Vagina (tissue), 2 donors: ENCODE measurements at places on chromosomes 12 and 14.
A peak's percentile ranks its signal among the peaks of the same experiment; 100 is the strongest.

DNA sequence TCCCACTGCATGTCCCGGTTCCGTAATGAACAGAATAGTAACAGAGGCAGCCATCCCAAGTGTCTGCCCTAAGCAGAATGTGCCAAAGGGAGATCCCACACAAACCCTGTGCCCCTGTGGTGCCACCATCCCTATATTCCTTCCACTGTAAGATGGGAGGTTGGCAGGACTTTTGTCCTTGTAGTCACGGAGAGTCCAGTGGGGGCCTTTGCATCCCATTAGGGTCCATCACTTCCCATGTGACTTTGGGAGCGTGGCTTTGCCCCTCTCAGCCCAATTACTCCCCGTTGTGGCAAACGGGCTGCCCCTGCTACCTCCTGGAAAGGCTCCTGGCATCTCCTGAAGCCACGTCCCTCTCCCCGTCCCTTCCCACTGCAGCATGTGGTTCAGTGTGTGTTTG is 189.5 kb upstream of the FKBP4 start:
- DNase-seq = no peak

DNA sequence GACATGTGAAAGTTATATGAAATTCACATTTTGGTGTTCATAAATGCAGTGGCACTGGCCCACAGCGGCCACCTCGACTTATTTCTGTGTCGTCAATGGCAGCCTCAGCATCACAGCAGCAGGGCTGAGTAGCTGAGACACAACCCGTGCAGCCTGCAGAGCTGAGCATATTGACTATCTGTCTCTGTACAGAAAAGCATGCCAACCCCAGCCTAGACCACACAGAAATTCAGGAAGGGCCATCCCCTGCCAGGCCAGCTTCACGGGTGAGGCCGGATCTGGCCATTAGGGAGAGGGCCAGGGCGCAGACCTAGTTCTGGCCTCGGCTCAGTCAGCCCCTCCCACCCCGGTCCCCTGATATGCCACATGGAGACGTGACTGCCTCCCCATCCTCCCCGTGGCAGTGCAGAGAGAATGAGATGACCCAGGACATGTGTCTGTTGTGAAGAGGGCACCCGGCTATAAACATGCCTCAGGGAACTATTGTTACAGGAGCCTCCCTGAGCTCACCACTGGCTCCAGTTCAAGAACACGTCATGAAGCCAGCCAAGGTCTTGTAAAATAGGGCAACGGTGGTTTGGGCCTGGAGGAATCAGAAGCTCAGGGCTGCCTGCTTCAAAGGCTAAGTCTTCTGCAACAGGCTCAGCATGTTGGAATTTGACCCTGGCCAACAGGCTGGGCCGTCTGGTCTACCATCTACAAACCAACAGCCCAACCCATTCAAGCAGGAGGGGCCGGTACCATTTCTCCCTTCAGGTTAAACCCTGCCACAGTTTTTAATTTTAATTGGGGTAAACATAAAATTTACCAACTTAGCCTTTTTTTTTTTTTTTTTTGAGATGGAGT is 25.5 kb downstream of the SCARB1 start:
- no peak for DNase-seq

- peak; percentile 79 for DNase-seq
Observed at GRCh38 chr12:34398366-34398705, 376.0 kb downstream of the ALG10 start.

DNA sequence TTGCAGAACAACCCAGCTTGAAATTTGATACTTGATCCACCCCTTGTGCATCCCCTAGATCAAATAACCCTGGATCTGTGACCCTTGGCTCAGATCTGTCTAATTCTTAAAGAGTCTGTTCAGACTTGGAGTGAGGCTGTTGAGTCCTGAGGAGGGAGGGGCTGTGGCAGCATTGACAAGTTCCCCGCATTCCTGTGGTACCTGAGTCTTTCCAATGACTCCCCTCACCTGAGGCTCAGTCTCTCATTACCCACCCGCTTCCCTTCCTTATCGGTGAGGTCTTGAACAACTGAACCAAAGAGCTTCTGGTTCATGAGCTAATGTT is 16.1 kb upstream of the HDAC7 start:
- no peak for DNase-seq

DNA sequence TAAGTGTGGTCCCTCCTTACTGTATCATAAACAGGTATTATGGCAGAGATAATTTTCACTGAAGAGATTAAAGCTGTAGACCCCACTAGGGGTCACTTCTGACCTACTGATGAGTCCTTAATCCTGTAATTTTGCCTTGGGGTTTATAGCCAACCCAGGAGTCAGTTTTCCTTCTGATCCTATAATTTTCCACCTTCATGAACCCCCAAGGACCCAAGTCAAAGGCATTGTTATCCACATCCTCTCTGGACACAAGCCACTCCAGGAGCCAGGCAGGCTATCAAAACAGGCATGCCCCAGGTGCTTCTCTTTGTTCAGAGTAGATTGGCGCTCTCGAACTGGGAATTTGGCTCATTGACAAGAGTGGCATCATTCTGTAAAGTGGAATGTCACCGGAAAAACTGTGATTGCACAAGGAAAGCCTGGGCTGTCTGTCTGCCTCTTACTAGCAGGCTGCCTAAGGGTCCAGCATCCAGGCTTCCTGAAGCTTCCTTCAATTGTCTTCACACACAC is 1523.2 kb upstream of the FLRT2 start:
- no peak for DNase-seq

GRCh38 chr12:112463478-112463877 is 44.7 kb downstream of the PTPN11 start:
- no peak for DNase-seq

DNA sequence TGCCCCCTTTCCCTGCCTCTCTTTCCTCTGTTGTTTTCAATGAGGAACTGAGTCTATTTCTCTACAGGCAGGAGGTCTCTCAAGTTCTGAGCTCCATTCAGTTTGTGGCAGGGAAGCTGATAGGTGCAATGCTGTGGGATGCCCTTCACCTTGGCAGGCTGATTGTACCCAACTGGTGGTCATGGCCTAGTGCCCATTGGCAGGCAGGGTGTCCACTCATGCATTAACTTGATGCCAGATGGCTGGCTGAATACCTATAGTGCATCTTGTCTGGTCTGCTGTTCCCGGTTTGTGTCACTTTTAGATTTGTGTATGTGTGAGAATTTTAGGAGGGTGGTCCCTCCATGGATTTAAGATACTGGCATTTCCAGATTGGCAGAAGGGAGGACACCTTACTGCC is 20.0 kb upstream of the ITGA5 start:
- no peak for DNase-seq
